ENCODE measurements at places on chromosomes 4 and X.

DNA sequence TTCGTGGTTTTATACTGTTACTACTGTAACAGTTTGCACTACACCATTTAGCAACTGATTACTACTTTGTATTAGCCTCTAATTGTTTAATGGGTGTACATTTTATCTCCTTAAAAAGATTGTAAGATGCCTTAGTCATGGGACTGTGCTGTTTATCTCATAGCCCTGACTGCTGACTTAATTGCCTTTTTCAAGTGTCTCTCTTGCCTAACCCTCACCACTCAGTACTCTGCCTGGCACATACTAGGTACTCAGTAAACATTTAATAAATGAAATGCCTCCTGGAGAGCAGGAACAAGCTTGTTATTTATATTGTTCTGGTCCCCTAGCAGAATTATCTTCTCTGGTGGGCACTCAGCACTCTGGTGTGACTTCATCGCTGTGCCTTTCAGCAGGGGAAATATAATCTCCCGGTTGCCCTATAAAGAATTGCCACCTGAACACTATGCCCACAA, 1.7 kb upstream of the STIM2 start:
- DNase-seq = no peak

GRCh38 chr4:54959651-54960116, 165.7 kb downstream of the KDR start:
- peak; percentile 41 for DNase-seq

DNA sequence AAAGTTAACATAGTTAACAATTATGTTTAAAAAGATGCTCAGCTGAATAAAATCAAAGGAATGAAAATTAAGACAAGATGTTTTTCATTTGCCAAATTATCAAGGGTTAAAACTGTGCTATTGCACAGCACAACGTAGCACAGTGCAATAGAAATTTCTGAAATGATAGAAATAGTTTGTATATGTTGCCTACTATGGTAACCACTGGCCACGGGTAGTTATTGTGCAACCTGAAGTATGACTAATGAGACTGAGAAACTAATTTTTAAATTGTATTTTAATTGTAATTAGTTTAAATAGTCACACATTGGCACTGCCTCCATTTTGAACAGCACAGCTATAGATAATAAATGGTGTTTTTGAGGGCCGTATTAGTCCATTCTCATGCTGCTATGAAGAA, 343.1 kb upstream of the FAM241A start:
- DNase-seq = no peak

DNA sequence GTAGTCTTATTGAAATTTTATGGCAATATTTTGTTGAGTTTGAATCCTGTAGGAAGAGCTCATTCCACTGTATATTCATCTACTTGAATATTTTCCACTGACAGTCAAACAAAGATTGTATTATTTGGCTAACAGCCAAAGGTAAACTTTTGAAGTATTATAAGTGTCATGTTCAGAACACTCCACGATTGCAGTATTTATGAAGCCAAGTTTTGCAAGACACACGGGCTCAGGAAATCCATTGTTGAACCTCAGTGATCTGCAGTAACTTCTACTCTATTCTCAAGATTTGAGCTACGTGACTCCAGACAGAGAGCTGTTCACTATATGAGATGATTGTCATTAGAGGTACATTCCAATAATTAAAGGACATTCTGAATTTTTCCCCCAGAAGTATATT, 302.7 kb upstream of the ADGRL3 start:
- no peak for DNase-seq

- DNase-seq = no peak
Measured at GRCh38 chr4:155964016-155964891, 10.6 kb upstream of the CTSO start.

- DNase-seq = no peak
Measured at GRCh38 chr4:30854531-30854930, 134.4 kb downstream of the PCDH7 start.

DNA sequence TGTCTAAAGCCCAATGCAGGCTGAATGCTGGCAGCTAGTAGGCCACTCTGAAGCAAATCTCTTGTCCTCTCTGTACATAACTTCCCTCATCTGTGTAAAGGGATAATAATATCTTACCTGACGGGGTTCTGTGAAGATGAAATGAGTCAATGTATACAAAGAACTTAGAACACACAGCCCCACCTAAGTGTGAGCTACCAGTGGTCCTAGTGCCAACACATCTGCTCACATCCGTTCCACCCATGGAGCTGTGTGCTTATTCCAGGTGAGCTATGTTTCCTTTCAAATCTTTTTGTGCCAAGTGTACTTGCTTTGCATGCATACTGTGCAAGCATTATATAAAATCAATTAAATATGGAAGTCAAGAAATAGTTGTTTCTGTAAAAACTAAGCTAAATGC, 116.4 kb downstream of the TSPAN5 start:
- no peak for DNase-seq

DNA sequence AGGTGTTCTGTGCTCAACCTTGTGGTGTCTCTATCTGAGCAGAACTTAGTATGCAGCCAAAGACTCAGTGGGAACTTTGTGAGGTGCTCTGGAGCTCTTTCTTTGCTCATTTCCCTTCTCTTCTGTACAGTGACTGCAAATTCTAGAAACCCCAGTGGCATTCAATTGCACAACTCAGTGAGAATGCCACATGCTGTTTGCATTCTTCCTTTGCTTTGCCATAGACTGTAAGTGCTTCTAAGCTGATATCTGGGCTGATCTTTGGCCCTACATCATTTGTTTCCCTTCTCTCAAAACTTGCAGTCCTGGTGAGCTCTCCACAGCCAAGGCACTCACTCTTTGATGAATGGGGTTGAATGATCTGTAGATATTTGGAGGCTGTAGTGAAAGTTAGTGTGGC, 7.0 kb downstream of the PNMA3 start:
- DNase-seq = no peak

- DNase-seq = no peak
Measured at GRCh38 chr4:168908851-168909273, 101.2 kb downstream of the CBR4 start.

- no peak for DNase-seq
Measured at GRCh38 chr4:1685235-1686150, 1.4 kb upstream of the FAM53A start.

- no peak for DNase-seq
Measured at GRCh38 chr4:98673288-98673644, 14.9 kb upstream of the TSPAN5 start.

- DNase-seq = no peak
Measured at GRCh38 chrX:110992611-110993010, 103.4 kb upstream of the PAK3 start.

DNA sequence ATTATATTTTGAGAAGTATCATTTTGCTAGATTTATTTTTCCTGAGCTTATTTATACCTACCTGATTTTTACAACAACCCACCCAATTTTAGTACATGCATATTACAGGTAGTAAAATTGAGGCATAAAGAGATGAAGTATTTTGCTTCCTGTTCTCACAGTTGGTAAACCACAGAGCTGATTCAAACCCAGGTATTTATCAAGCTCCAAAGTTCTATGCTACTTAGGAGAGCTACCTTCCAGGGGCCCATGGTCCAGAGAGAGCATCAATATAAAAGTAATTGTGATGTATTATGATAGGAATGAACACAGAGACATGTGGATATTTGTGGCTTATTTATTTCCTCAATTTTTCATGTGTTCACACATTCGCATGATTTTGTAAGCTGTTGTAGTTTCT, 20.2 kb upstream of the GBA3 start:
- no peak for DNase-seq

DNA sequence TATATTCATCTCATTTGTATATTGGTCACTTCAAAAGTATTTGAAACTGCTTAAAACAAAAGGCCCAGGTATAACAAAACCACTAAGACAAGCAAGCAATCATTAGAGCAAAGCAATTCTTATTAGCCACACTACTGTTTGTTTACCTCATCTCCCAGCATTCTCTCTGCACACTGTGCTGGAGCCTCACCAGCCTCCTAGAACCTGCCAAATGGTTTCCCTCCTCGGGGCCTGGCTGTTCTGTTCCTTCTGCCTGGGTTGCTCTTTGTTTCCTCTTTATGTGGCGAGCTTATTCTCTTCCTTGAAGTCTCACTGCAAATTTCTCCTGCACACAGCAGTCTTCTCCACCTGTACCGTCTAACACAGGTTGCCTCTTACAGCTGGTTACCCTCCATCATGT, 67.5 kb upstream of the MND1 start:
- DNase-seq = no peak

- DNase-seq = no peak
Measured at GRCh38 chr4:155249016-155249566, 40.7 kb downstream of the NPY2R start.

DNA sequence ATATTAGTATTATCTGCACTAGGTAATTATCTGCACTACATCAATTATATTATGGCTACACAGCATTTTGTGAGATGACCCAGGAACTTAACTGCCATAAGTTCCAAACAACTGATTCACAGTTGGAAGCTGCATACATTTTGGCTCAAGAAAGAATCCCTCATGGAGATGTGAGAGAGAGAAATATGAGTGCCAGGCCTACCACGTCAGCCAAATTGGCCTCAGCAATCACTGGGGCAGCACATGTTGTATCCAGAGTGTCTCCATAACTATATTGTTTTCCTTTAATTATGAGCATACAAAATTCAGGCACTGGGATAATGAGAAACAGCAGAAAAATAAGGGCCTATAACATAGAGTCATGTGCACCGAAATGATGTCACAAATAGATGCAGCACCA, 174.2 kb upstream of the DMD start:
- peak; percentile 1 for DNase-seq

DNA sequence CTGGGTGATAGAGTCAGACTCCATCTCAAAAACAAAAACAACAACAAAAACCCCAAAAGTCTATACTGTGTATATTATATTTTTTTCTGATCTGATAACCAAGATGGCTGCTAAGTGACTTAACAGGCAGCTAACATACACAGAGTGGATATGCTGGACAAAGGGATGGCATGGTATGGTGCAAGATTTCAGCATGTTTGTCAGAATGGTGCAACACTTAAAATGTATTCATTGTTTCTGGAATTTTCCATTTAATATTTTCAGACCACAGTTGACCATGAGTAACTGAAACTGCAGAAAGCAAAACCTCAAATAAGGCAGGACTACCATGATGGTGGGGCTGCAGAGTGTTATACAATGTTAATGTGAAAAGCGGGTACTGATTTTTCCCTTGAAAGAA, 6.1 kb upstream of the BOD1L1 start:
- no peak for DNase-seq

- no peak for DNase-seq
Measured at GRCh38 chr4:143399113-143399949, 62.7 kb downstream of the GAB1 start.

DNA sequence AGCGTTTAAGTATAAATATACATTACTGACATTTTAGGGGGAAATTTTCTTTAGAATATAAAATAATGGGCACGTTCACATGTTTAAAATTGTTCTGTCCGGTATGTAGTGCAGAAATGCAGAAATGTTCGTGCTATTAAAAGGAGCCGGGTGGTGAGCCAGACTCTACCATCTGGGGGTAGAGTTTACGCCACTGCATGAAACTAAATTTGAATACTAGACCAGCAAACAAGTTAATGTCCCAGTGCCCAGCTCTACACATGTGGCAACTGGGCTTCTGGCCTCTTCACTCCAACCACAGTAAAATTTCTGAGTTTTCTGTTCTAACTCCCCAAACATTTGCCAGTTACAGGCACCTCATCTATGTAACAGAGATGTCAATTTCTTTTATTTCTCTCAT, 1453.3 kb upstream of the TENM3 start:
- no peak for DNase-seq

GRCh38 chrX:134990801-134991481, at the start of gene SMIM10:
Gene SMIM10 (plus strand): TSS chrX:134990991. CDS start chrX:134991096, 105 bp downstream.
- DNase-seq = peak; percentile 48

GRCh38 chr4:150310159-150310895, 232.1 kb downstream of the DCLK2 start:
- no peak for DNase-seq

- no peak for DNase-seq
Measured at GRCh38 chr4:141851246-141851891, 215.0 kb downstream of the IL15 start.

DNA sequence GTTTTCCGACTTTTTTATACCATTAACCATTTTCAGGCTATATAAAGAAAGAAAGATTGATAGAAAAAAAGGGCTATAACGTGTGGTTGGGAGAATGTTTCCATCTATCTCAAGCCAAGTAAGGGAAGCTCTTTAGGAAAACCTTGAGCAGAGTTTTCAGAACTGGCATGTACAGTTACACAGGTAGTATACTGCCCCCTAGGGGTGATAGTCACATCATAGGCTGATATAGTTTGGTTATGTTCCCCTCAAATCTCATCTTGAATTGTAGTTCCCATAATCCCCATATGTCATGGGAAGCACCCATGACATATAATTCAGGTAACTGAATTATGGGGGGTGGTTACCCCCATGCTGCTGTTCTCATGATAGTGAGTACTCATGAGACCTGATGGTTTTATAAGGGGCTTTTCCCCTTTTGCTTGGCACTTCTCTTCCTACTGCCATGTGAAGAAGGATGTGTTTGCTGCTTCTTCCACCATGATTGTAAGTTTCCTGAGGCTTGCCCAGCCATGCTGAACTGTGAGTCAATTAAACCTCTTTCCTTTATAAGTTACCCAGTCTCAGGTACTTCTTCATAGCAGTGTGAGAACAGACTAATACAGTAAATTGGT, 186.8 kb downstream of the TMA16 start:
- DNase-seq = no peak

GRCh38 chrX:2501559-2502102, 855 bp upstream of the DHRSX start:
- DNase-seq = no peak

DNA sequence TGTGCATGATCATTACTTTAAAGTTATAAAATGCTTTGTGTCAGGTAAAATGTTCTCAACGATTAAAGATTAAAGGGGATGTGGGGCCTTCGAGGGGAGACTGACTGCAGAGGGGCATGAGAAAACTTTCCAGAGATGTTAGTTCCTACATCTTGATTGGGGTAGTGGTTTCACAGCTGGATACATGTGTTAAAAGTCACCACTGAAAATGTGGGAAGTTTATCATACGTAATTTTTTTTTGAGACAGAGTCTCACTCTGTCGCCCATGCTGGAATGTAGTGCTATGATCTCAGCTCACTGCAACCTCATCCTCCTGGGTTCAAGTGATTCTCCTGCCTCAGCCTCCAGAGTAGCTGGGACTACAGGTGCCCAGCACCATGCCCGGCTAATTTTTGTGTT, 79.5 kb downstream of the RBM47 start:
- DNase-seq = no peak

GRCh38 chrX:154030715-154031305, 11.1 kb upstream of the IRAK1 start:
- no peak for DNase-seq

DNA sequence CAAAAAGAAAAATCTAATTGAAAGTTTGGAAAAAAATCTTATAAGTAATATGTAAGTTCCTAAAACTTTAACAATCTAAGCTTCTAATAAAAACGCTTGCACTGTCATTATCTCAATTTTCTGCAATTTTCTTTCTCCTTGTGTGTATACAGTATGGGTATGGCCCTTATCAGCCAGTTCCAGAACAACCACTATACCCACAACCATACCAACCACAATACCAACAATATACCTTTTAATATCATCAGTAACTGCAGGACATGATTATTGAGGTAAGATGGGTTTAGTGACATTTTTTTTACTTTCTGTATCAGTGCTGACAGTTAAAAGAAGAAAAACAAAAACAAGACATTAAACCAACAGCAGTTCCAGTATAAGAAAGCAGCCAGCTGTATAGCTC, 4.9 kb downstream of the STATH start:
- DNase-seq = no peak

All from fibroblast of the conjunctiva (primary cell).